ENCODE measurements at places on chromosomes 4 and X.

DNA sequence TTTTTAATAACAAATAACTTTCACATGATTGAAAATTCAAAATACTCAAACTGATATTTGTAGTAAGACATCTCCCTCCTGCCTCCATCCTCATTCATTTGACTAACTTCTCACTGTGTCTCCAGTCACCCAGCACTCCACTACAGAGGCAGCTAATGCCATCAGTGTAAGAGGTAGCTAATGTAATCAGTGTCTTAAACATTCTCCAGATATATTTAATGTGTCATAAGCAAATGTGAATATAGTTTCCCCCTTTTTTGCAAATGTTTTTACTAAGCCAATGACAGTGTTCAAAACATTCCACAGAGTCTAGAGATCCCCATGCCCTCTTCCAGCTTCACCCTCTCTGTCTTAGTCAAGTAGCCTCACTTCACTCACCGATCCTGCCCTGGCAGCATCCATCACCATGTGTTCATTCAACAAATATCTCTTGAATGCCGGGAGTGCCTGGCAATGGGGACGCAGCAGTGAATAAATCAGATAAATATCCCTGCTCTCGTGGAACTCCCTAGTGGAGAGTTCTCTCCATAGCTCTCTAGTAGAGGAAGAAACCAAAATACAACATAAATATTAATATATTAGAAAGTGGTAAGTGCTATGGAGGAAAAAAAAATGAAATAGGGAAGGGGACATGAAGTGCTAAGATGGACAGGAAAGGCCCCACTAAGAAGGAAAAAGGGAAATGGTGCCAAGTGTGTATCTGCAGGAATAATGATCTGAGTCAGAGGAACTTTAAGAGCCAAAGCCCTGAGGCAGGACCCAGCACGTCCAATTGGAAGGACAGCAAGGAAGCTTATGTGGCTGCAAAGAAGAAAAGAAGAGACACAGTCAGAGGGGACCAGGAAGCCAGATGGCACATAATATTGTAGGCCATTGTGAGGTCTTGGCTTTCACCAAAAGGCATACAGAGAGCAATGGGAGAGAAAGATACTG lies 18.7 kb downstream of the SCFD2 start:
- no peak for DNase-seq

DNA sequence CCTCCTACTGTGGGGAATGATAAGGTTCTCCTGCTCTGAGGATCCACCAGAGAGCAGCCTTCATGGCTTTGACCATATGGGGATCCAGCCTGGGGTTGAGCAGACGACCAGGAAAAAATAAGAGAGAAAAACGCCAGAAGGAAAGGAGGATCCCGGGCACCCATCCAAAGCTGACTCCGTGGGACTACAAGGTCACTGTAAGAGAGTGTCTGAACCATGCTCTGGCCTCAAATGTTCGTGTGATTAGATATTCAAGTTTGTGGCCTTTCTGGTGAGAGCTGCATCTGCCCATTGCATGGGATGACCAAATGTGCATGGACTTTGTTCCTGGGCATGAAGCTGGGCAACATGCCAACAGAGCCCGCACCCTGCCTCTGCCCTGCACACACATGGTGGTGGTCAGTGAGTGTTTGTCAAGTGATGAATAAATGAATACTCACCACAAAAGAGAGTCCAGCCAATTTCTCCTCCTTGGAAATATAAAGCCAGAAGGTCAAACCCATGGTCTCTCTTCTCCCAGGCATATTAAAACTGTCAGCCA lies 346.0 kb upstream of the GATB start:
- no peak for DNase-seq

GRCh38 chrX:41350976-41351569 lies 17.1 kb downstream of the DDX3X start:
- no peak for DNase-seq

DNA sequence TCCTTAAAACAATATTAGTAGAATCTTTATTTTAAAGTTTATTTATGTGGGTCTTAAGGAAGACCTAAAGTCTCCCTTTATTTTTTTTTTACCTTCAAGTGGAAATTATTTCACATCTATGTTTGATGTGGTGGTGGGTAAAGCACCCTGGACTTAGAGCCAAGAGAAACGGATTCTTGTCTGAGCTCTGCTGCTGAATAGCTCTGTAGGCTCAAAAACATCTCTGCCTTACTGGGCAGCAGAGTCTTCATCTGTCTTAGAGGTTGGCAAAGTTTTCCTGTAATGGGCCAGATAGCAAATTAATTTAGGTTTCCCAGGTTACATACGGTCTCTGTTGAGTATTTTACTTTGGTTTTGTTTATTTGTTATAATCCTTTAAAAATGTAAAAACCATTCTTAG lies 136.5 kb downstream of the CEP135 start:
- DNase-seq: no peak

DNA sequence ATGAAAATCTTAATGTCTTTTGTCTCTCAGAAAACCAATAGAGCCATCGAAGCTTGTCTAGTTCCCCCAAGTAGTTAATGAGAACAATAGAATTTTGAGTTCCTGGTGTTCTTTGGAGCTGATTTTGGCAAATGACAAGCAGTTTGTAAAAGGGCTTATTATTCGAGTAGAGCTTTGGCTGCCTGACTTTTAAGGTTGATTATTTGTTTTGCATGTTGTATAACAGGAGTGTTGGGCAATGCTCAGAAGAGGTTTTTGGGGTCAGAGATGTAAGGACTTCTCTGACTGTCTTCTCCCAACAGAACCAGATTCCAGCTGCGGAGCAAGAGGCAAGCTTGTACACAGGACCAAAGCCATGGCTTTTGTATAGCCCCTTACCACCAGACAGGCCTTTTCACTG lies 30.0 kb downstream of the ZCCHC12 start:
- DNase-seq: no peak

DNA sequence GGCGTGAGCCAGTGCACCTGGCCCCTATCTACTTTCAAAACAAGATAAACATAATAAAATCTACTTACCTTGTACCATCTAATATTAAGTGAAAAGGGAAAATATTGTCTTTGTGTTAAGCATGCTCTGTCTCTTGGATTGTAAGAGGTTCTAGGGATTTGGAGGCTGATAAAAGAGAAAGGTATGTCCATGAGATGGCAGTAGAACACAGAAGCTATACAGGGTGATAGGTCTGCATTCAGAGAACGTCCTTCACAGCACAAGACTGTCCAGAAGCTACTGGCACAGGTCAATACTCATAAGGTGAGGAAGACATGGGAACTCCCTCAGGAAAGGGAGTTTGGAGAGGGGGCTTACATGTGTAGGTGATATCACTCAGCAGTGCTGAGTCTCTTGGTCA lies 135.5 kb downstream of the TMEM47 start:
- DNase-seq: no peak
